ENCODE measurements at places on chromosomes 5 and 9. TPM values are rescaled to one million over a fixed set of nuclear protein-coding genes. Genes with fewer than 3 reads are reported as not detected.

Gene SPATA31A3
- total RNA-seq, result not detected

Gene TLX3
- not detected for total RNA-seq

Gene SLC25A2
- total RNA-seq, result 2.0 TPM

Gene ARID3C
- total RNA-seq, result not detected

Gene QRFP
- not detected for total RNA-seq

Gene CDC25C
- total RNA-seq, result not detected

Gene IL4
- total RNA-seq, result not detected
